ENCODE measurements at places on chromosomes 13 and 19.

DNA sequence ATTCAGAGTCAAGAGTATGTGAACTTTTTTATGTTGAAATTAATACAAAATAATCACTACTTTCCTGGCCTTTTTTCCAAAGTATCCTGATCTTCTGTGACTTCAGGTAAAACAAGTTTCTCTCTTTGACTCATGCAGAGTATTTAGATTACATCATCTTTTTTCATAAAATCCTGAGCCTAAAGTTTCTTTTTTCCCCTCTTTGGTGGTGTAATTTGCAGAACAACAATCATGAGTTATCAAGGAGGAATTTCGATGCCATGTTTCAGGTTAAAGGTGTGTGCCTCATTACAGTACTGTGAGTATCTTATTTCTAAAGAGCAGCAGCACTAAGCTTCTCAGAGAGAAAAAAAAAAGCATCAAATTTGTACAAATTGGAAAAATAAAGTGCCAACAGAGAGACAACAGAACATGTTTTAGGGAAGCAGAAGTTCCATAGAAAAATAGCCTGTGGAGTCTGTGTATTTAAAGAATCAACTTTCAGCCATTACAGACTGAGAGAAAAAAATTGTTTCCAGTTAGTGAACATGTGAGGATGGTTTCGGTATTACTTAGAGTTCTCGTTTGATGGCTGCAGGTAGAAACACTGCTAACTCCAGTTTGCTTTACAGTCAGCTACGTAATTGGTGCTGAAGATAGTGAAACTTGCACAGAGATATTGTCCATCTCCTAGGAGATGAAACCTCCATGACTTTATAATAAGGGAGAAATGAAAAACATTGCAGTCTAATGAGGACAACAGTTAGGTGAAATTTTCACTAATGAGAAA is 78.1 kb upstream of the PCDH9 start:
- DNase-seq = no peak

DNA sequence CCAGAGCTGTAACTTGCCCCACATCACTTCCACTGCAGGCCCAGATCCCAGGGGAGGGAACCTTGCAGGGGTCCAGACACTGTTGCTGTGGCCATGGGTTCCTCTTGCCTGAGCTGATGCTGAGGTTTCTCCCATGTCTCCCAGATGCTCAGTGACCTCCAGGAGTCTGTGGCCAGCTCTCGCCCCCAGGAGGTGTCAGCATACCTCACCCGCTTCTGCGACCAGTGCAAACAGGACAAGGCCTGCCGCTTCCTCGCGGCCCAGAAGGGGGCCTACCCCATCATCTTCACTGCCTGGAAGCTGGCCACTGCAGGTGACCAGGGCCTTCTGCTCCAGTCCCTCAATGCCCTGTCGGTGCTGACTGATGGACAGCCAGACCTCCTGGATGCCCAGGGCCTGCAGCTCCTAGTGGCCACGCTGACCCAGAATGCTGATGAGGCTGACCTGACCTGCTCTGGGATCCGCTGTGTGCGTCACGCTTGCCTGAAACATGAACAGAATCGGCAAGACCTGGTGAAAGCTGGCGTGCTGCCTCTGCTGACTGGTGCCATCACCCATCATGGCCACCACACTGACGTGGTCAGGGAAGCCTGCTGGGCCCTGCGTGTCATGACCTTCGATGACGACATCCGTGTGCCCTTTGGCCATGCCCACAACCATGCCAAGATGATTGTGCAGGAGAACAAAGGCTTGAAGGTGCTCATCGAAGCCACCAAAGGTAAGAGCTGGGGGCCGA is 12.1 kb upstream of the SLC25A42 start:
- no peak for DNase-seq

DNA sequence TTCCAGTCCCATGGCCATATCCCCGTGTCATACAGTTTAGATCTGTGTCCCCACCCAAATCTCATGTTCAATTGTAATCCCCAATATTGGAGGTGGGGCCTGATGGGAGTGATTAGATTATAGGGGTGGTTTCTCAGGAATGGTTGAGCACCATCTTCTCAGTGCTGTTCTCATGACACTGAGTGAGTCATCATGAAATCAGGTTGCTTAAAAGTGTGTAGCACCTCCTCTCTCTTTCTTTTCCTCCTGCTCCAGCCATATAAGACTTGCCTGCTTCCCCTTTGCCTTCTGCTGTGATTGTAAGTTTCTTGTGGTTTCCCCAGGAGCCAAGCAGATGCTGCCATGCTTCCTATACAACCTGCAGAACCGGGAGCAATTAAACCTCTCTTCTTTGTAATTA is 197.8 kb downstream of the NALCN start:
- DNase-seq = no peak

DNA sequence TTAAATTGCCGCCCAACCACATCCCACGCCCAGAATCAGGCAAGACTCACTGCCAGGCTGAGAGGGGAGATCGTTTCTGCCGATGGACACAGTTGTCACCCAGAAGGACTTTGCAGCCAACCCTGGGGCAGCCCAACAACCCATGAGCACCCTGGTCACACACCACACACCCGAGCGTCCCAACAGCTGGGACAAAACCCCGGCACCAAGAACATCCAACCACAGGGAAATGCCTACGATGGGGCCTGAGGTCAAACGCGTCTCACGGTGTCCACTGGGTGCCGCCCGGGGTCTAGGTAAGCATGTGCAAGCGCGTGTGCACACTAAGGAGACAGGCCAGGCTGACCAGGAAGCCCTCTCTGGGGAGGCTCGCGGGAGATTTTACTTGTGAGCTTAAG is 13.0 kb downstream of the LMNB2 start:
- no peak for DNase-seq

DNA sequence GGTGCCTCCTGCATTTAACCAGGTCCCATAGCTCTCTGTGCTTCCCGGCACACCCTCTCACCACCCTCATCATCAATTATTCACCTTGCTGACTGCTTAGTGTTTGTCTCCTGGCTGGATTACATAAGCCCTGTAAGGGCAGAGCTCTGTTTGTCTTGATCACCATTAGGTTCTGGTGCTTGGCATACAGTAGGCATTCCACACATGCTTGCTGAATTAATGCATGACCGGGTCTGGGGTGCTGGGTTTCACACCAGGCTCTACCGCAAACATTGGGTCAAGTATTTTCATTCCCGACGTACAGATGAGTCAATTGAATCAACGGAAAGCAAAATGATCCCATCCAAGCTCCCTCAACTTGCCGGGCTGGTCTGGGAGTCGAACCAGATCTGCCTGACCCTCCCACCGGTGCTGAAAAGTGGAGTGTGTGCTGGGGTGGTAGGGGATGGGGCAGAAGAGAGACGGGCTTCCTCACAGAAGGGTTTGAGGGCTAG is 28.5 kb downstream of the VAV1 start:
- no peak for DNase-seq

DNA sequence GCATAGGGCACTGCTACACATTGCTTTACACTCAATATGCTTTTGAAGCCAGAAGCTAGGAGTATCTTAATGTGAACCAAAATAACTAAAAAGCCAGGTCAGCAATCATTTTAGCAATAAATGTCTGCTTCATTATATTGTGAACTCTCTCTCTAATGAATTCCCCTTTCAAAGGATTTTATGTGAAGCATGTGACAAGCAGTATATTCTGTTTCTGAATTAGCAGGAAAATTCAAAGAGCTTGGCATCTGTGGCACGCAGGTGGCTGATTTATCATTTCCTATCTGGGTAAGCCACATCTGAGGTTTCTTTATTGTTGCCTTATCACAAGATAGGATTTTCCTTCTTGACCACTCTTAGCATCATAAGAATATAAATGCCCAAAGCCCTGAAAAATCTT is 56.8 kb upstream of the KLF12 start:
- DNase-seq = no peak

DNA sequence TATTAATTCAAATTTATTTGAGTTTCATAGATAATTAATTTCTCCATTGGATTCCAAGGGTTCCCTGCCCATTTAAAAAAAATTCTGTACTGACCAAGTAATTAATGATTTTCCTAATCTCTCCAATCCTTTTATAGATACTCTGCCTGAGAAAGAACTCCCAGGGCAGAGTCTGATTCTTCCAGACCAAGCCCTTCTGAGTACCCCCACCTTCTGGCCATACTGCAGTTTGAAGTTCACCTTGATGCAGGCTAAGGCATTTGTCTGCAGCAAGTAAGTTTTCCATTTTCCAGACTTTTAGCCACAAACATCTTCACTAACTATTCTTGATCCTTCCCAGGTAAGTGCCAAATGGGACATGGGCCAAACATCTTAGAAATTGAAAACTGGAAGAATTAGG is 195.9 kb downstream of the LHFPL6 start:
- no peak for DNase-seq

Measured in stimulated activated CD8-positive, alpha-beta memory T cell treated with anti-CD3 and anti-CD28 coated beads, Interleukin-2, amount 100 ng/mL, for 1 hour (primary cell).